ENCODE measurements at places on chromosomes 13 and 19. TPM values are rescaled to one million over a fixed set of nuclear protein-coding genes. Genes with fewer than 3 reads are reported as not detected.

DNA sequence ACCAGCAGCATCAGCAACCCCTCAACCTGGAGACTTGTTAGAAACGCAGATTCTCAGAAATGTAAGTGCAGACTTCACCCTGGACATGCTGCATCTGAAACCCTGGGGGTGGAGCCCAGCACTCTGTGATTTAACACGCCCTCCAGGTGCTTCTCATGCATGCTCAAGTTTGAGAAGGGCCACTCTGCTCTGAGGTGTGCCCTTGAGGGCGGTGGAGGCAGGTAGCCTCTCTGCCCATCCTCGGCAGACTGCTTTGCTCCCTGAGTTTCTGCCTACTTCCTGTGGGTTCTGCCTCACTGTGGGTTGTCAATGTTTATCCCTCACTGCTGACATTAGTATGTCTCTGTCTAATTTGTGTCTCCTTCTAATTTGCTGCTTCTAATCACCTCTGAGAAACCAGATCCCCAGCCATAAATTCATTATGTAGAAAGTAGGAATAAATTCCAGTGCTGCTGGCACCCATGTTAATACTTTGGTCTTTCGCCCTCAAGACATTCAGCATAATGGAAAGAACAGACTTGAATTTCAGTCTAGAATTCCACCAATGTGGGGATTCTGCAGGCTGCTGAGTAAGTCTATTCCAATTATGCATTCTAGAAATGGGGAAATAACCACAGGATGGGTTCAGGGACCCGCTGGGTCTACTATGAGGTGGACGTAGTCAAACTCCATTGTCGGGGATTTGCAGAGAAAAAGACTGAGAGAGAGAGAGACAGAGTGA, 51.3 kb upstream of the CYSLTR2 start:
- no peak for DNase-seq

GRCh38 chr19:46515879-46516350, 20.2 kb upstream of the PNMA8B start:
- DNase-seq, result no peak

- no peak for DNase-seq
These were observed 9.7 kb downstream of the LPAR6 start for GRCh38 chr13:48403151-48403631.

- DNase-seq, result no peak
These were observed 5.6 kb downstream of the INAFM1 start for GRCh38 chr19:47280183-47280797.

DNA sequence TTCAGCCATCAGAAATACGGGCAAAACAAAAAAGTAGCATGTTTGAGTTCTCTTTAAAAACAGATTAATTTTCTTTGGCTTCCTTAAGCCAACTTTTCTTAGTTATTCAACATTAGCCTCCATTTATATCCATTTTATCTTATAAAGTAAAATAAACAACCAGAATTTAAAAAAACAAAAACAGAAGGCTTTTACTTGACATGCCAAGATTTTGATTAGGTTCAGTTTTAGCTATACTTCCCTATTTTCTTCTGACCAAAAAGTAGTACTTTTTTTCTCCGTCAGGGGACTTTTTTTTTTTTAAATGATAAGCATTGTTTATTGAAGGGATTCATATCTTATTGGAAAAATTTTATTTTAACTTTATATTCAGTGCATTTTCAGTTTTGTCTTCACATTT, 18.1 kb downstream of the RNASEH2B start:
- no peak for DNase-seq

GRCh38 chr13:106416645-106417044, 118.8 kb downstream of the EFNB2 start:
- no peak for DNase-seq

DNA sequence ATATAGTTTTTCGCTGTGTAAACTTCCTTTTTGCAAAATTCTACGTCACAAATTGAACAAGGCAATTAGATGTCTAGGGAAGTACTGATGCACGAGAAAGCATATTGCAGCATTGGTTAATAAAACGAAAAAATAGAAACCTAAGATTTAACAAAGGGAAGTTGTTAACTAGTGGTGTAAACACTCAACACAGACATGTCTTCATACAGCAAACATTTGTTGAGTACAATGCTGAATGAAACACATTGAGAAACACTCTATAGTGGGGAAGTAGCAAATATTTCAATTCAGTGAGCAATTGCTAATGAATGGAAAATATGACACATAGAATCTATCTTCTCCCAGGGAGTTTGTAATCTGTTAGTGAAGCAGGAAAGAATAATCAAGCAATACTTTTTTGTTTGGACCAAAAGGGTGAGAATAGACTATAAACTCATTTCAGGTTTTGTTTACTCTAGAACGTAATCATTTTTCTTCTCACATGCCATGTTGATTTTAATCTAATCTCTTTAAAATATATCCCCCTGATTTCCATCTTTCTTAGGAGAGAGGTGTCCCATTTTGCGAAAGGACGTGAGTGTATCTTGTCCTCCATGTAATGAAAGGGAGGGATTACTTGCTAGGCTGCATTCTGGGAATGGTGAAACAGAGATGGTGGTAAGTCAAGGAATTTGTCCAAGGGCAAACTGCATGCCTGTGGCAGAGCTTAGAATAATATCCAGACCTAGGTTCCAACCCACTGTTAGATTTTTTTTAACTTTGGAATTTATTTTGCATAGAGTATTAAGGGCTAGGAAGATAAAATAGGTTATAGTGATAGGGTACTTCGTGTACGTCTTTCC, 1.7 kb upstream of the ANKRD10 start:
- DNase-seq, result no peak

The CYP4F11 gene
- 9.3 TPM for total RNA-seq

GRCh38 chr13:25847145-25847544, 204.7 kb downstream of the SHISA2 start:
- DNase-seq, result no peak

DNA sequence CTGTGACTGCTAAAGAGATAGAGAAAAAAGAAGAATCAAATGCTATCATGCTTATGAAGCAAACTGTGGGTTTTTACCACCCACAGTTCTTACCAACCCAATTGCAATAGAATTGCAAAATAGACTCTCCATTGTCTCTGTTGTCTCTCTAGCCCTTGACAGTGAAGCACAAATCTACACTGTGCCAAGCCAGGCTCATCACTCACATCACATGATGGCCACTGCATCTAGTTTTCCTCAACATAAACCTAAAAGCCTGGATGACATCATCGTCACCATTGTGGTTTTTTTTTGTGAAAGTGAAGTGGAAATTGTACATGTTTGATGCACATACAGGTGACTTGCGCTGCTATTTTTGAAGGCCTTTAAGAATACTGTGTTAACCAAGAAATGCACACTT, 56.1 kb downstream of the KL start:
- no peak for DNase-seq

DNA sequence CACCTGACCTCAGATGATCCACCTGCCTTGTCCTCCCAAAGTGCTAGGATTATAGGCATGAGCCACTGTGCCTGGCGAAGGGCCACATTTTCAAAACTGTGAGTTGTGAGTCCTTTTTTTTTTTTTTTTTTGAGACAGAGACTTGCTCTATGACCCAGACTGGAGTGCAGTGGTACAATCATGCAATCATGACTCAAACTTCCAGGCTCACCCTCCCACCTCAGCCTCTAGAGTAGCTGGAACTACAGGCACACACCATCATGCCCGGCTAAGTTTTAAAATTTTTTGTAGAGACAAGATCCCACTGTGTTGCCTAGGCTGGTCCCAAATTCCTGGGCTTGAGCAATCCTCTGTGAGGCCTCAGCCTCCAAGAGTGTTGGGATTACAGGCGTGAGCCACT, 3.8 kb upstream of the MYPOP start:
- DNase-seq, result no peak

- no peak for DNase-seq
These were observed 15.4 kb downstream of the FARP1 start for GRCh38 chr13:98158172-98158899.

The ZNF625 gene
- 13.3 TPM for total RNA-seq

- no peak for DNase-seq
These were observed 33.3 kb downstream of the MCF2L start for GRCh38 chr13:113002206-113002912.
